SK-N-SH treated with all-trans-retinoic acid at 6 μM for 48 hours (cell line): ENCODE measurements at places on chromosomes 4 and X.

DNA sequence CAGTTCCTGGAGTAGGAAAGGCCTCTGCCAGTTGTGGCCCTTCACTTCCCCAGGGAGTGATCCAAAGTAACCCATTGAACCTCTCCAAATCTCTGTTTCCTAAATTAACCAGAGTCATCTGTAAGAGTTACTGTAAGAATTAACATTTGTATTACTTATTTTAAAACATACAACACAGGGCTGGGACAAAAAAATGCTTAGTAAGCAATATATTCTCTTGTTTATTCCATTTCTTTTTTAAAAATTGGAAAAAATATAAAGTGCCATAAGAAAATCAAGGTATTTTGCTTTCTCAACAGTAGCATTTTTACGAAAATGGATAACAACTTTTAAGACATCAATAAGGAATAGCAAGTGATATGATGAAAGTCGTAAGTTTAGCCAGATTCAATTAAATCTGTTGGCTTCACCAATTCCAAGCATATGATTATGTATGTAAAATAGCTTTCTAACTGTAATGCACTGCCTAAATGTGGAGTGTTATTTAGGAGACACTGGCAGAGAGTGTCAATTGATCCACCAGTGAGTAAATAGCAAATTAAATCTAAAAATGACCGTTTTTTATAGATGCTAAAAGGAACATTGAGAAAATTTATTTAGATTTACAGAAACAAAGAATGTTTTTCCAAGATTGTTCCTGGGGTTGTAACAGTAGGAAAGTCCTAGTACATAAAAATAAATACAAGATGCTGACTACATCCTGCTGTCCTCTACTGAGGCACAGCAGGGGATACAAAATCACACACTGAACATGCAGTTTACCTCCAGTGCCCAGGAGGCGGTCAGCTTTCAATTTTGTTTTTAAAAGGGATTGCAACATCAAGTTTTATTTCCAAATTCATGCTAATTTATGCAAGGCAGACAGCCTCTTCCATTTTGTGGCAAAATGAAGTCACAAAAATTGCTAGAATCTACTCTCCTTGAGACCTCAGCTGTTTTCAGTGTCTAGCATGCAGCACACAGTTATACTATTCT, 53.7 kb downstream of the GPM6A start:
- ATAC-seq: no peak

DNA sequence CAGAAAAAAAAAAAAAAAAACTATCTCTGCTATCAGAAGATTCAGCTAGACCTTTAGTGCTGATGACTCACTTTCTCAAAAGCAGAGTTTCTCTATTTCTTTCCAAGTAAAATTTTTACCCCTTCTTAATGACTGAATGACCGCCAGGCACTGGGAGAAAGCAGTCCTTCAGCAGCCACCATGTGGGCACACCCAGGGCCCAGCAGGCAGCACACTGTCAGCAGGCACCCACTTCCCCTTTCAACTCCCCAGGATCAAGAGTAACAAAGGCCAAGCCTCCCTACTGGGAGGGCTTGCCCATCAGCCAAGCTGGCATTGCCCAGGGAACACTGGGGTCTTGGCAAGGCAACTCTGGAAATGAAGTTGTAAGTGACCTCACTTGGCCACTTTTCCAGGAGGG, 201.9 kb upstream of the MAMLD1 start:
- ATAC-seq: peak; percentile 29; the same call in 1 of the 3 replicates

GRCh38 chrX:21926527-21927278, 13.8 kb upstream of the SMS start:
- ATAC-seq: peak; percentile 96

DNA sequence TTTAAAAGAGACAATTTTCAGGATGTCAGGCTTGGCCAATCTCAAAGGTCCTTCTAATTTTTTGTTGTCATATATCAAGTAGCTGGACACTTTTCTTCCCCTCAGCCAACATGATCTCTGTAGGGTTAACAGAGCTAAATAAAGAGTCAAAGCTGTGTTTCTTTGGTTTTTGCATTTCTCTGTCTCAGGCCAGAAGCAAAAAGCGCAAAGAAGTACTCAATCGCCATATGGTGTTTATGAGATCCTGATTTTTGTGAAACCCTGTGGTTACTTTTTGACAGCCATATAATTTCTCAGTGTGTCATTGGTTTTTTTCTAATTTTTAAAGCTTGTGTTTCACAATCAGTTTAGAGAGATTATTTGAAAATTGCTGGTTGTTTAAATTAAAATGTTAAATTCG, 111.9 kb downstream of the MAPK10 start:
- no peak for ATAC-seq

GRCh38 chr4:48375651-48376304, 34.4 kb downstream of the SLAIN2 start:
- ATAC-seq: peak; percentile 87

DNA sequence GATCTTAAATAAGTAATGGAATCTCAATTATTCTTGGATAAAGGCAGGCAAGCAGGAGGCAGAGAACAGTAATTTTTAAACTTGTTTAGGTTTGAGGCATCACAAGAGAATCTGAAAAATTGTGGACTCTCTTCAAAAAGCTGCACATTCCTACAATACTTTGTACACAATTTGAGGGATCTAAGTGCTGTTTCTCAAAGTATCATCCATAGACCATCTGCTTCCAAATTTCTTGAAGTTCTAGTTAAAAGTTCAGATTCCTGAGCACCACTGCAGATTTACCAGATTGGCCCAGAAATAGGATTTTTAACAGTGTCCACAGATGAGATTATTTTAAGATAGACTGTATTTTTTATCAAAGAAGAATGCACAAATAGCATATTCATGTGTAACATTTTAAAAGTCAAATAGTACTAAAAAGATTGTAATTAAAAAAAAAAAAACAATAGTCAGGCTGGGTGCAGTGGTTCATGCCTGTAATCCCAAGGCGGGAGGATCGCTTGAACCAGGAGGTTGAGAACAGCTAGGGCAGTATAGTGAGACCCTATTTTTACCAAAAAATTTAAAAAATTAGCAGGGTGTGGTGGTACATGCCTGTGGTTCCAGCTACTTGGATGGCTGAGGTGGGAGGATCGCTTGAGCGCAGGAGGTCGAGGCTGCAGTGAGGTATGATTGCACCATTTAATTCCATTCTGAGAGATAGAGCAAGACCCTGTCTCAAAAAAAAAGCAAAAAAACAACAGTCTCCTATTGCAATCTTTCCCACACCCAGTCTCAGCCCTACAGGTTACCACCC, 14.2 kb upstream of the FNIP2 start:
- peak; percentile 62; the same call in 2 of the 3 replicates for ATAC-seq

GRCh38 chr4:147482281-147482680, 1.4 kb downstream of the EDNRA start:
- no peak for ATAC-seq

DNA sequence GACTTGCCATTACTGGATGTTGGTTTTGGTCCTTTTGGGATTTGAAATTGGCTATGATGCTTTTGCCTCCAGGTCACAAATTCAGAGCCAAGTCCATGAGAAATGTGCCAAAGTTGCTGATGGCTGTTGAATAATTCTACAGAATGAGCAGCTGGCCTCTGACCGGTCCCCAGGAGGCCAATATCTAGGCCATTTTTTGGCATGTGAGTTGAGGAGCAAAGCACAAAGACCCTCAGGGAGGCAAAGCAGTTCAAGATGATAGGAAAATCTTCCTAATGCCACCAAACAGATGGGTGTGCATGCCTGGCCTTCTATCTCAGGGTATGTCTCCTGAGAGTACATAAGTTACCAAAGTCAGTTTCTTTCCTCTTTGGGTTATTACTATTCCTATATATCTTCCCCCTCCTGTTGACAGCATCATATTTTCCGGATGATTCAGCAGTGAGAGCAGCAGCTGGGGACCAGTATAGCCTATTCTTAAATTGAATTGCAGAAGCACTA, 44.4 kb downstream of the SEL1L3 start:
- ATAC-seq: 0 out of 3 replicates have a peak, but pooled peaks have one; percentile 12

DNA sequence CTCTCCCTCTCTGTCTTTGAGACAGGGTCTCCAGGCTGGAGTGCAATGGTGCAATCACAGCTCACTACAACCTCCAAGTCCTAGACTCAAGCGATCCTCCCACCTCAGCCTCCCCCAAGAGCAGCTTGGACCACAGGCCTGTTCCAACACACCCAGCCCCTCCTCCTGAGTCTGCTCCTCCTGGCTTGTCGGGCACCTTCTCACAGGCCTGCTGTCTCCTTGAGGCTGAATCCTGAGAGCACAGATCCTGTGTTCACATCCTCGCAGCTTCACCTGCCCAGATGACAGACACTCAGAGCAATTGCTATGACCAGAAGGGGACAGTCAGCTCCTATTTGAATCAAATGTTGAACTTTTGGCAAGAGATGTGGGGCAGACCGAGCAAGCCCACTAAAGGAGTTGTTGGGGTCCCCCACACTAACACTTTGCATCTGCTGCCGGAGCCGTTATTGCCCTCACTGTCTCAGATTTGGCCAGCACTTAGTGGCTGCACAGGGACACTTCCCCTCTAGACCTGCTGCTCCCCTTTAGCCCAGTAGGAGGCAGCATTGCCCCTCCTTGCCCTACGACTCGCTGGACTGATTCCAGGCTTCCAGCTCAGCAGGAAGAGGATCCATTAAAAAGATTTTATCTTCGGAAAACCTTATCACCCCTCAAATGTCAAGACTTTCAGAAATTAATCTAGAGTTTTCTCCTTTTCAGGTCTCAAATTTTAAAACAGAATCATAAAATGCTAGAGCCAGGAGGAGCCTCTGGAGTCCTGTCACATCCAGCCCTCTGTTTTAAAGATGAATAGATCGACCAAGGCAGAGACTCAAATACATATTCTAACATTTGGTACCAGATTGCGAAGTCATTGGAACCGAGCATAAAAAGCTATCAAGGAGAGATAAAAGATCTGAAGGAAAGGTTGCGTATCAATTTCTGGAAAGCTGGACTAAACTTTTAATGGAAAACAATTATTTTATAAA, 113.7 kb downstream of the USP46 start:
- ATAC-seq: peak; percentile 95

DNA sequence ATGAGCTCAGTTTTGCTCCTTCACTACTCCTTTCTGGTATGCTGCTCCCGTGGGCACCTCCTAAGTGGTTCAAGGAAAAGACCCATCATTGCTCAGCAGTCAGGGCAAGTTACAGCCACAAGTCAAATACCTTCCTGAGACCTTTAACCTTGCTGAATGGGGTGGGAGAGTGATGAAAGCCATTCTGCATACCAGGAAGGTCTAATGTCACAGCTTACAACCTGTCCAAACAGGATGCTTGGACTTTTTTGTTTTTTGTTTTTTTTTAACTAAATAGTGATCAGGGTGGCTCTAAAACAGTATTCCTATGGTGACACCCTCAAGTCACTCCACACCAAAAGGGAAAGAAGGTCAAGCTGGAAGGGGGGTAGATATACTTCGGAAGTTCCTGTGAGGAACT, 93.1 kb downstream of the GPC3 start:
- ATAC-seq: no peak

DNA sequence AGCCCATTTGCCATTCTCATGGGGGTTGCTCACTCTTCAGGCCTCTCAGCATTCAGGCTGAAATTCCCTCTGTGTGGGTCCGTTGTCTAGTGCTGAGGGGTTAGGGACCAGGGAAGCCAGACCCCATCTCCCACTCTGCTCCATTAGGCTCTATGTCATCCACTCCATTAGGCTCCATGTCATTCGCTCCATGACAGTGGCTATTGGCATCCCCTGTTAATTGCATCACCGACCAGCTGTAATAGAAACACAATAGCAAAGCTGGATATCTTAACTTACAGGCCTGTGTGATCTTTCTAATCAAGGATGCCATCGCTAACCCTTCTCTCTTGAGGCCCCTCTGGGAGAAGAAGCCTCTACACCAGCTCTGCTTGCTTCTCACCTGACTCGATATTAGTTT, 25.7 kb upstream of the ZNF518B start:
- no peak for ATAC-seq

DNA sequence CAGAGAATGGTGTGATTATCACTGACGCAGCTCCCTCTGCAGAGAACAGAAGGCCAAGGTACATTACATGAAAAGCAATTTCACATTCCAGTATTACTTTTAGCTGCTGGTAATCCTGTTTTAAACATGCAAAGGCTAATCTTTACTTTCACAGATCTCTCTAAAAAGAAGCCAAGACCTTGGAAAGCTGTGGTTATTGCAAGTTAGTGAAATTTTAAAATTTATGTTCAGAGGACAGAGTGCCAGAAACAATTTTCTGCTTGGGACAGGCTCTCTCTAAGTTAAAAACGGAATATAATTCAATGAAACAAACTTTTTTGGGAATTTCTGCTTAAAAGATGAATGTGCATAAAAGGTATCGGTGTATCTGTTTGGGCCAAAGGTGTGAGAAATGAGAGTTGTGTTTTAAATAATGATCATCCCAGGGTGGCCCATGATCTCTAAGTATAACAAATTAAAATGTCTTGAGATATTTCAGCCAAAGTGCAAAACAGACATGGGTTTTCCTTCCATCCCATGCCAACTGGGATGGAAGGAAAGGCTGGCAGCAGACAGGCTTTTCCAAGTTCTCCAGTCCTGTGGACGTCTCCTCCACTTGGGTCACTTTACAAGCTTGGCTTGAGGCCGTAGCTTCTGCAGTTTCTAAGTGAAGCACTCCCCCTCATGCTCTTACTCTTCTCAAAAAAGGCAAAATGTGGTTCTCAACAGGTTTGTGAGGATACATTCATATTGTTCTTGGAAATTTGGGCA, 118.0 kb downstream of the DRD5 start:
- ATAC-seq: no peak

DNA sequence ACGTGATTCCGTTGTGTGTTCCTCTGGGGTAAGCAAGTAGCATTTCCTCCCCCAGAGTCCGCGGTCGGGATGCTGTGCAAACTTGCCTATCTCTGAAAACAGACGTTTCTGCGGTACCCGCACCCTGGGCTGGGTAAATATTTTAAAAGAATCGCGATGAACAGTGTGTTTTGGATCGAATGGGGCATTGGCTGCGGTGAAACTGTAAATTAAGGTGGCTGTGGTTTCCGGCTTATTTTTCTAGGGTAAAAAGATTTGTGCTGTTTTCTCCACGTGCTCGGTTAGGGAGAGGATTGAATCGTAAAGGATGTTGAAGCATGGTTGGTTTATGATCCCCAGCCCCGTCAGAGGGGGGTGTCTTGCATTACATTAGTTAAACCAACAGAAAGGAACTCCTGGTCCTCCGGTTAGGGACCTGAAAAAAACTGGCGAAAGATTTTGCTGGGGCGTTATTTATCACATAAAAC, 1.2 kb downstream of the HHIP start:
- ATAC-seq: peak; percentile 34

DNA sequence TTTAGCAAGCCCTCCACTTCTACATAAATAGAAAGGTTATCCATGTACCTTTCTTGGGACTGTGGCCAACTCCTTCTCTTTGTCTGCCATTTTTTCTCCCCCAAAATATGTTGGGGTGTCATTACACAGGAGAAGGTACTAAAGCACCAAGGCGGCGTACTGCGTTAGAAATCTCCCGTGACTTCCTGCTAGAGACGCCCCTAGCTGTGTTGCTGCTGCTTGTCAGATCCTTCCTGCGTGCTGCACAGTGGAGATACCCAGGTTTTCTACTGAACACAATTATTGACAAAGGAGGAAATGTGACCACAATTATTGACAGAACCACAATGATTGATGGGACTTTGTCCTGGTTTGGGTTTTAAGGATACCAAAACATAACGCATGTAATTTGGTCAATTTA, 97.7 kb downstream of the EFHC2 start:
- ATAC-seq: no peak

DNA sequence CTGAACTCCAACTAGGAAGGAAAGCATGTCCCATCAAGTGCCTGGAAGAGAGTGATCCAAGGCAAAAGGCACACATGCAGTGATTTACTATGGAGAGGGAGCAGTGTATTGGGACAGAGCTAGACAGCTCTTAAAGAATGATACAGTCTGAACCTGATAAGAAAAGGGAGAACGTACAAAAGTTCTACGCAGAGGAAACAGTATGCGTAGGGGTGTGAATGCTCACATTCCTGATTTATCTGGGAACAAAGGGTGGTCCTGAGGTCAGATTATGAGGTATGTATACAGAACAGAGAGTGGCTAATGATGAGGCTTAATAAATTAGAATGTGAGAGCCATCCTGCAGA, 12.0 kb downstream of the HS3ST1 start:
- no peak for ATAC-seq
